NCI-H226 (cell line): ENCODE measurements at places on chromosomes 7 and 10.

DNA sequence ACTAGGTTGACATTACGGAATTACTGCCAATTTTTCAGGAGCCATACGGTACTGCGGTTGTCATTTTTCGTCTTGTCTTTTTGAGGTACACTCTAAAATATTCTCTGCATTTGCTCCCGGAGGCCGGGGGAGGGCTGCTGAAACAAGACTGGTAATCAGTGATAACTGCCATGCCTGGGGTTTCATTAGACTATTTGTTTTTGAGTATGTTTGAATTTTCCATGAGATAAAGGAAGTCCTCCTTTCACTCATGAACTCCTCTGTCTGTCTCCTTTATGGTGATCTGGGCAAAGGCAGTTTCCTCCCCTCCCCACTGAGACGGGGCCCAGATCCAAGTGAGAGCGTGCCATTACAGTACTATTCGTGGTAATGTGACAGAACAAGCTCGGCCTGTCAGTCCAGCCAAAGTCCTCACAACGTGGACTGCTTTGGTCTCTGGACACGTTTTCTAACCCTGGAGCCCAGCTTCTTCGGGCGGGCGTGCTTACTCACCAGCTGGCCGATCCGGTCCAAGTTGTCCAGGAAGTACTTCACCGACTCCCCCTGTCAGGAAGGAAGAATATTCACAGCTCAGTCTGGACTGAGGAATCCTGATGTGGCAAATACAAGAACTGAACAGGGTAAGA lies 45.1 kb downstream of the AMZ1 start:
- peak; percentile 20 for DNase-seq

DNA sequence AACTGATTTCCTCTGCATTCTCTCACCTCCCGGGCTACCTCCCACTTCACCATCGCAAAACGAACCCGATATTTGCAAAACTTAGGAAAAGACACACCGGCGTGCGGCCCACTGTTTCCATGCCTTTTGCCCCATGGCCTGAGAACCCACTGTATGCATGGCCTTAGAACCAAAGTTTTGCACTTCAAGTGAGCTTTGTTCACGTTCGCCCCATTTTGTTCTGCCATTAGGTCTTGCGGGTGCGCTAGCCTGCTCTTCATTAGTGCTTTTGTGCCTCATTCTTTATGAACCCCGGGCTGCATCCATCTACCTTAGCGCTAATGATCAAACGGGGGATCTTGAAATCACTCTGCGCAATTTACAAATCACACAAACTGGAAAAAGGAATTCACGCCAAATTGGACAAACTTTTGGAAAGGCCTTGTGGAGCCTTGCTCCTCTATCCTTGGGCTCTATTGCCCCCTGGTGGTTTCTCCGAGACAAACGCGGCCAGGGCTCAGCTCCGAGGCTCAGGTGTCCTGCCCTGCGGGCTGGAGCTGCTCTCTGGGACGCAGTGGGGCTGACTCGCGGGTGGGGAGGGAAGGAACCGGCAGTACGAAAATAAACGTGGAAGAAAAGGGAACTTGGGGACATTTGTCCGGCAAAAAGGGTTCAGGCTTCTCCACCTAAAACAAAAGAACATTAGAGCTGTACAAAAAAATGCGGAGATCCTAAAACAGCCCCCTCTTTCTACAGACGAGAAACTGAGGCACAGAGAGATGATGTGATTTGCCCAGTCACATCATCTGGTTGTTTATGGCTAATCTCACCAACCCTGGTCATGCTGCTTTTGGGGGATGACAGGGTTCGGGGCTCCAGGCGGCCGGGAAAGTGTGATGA lies 300.4 kb upstream of the NFE2L3 start:
- DNase-seq, result peak; percentile 77

GRCh38 chr10:133520193-133520738 lies 6.9 kb upstream of the CYP2E1 start:
- peak; percentile 41 for DNase-seq

- peak; percentile 21 for DNase-seq
Observed at GRCh38 chr10:102644066-102644645, at the start of gene TRIM8. Gene TRIM8 (plus strand): TSS chr10:102644479. CDS start chr10:102644618, 139 bp downstream.

DNA sequence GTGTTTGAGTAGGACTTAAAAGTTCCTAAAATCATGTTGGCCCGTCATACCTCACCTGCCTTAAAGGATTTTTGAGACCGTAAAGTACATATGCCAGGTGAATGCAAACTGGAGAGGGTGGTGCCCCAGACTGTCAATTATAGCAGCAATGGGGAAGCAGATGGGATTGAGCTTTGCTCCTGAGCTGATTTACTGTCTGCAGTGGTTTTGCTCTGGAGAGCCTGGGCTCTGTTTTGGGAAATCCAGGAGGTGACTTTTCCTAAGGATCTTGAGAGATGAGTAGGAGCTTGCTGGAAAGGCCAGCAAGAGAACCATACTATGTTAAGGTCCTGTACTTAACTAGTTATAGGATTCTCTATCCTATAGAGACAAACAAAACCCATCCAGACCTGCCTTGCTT lies 43.0 kb downstream of the COL13A1 start:
- no peak for DNase-seq
